MCF 10A (cell line): ENCODE measurements at places on chromosomes 5 and 9. TPM values are rescaled to one million over a fixed set of nuclear protein-coding genes. Genes with fewer than 3 reads are reported as not detected.

- peaks cover 41% of the 10 kb centered on the region for H3K4me1 ChIP-seq
- peak overlapping the region; percentile 29 for H3K4me3 ChIP-seq
- H3K36me3 ChIP-seq, result peaks cover 62% of the 10 kb centered on the region
- peak; percentile 87 for DNase-seq
Observed at GRCh38 chr5:107381189-107381856, 289.4 kb downstream of the EFNA5 start.

- no peaks in the 10 kb centered on the region for H3K36me3 ChIP-seq
- H3K27ac ChIP-seq, result no peak overlapping the region
- no peak for DNase-seq
- H3K27me3 ChIP-seq, result no peaks in the 10 kb centered on the region
- no peak overlapping the region for H3K4me3 ChIP-seq
Observed at GRCh38 chr9:22285066-22285465, 161.6 kb upstream of the DMRTA1 start.

- H3K27ac ChIP-seq, result no peak overlapping the region
- DNase-seq, result peak; percentile 86
- H3K36me3 ChIP-seq, result no peaks in the 10 kb centered on the region
Observed at GRCh38 chr5:149671544-149671943, 58.6 kb upstream of the PPARGC1B start.

SLC4A9 gene
- total RNA-seq, result 0.37 TPM in 1 of 2 replicates, not detected in the other

HTR4 gene
- total RNA-seq, result not detected in 2 replicates
